Mammary epithelial cell (primary cell): ENCODE measurements at places on chromosomes 6 and 20. TPM values are rescaled to one million over a fixed set of nuclear protein-coding genes. Genes with fewer than 3 reads are reported as not detected.

Gene ZBTB46
- total RNA-seq: 1.5 TPM

Gene SNAI1
- total RNA-seq: not detected in 2 replicates

Gene C20orf202
- not detected for total RNA-seq

DNA sequence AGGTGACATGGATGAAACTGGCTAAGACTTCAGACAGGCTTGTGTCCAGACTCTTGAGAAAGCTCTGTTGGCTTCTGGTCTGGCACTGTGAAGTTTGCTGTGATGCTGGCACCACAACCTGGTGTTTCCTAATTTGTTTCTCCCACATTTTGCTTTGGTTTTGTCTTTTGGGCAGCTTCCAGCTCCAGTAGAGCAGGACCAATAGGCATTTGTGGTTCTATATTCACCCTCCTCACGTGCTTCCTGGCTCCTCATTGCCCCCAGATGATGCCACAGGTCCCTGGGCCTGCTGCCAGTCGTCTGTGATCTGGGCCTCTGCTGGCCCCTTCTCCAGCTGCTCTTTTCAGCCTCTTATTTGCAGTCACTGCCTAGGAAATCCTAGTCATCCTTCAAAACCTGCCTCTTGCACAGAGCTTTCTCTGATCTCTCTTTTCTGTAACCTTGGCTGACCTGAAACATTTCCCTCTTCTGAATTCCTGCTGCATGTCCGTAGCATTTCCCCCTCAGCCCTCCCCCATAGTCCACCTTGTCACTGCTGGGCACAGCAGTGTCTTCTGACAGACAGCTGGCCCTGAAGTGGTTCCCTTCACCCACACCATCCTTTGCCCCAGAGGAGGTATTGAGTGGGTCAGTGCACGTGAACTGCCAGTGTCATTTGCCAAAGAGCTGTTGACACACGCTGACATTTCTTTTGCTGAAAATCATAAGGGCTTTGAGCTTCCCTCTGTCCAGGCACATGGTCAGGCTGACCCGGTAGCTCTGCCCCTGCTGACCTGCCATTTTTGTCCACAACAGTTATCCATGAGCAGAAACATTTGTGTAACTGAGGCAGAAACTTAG is 63.0 kb downstream of the PTPN1 start:
- DNase-seq: no peak

GRCh38 chr6:47438481-47439347 is 38.9 kb upstream of the CD2AP start:
- DNase-seq: no peak
